ENCODE measurements at places on chromosomes 1 and 21.

- DNase-seq: peak; percentile 23
Measured at GRCh38 chr1:3366126-3367051, 88.1 kb upstream of the ARHGEF16 start.

GRCh38 chr1:244941121-244941520 lies 76.8 kb upstream of the HNRNPU start:
- DNase-seq: no peak

GRCh38 chr21:44983421-44984206 lies 43.8 kb downstream of the SLX9 start:
- peak; percentile 9 for DNase-seq

- no peak for DNase-seq
Measured at GRCh38 chr1:235735621-235736020, 86.0 kb upstream of the GNG4 start.

- DNase-seq: peak; percentile 57
Measured at GRCh38 chr1:197526736-197527371, 248.4 kb downstream of the DENND1B start.

- DNase-seq: no peak
Measured at GRCh38 chr1:212668477-212668876, 31.2 kb downstream of the BATF3 start.

DNA sequence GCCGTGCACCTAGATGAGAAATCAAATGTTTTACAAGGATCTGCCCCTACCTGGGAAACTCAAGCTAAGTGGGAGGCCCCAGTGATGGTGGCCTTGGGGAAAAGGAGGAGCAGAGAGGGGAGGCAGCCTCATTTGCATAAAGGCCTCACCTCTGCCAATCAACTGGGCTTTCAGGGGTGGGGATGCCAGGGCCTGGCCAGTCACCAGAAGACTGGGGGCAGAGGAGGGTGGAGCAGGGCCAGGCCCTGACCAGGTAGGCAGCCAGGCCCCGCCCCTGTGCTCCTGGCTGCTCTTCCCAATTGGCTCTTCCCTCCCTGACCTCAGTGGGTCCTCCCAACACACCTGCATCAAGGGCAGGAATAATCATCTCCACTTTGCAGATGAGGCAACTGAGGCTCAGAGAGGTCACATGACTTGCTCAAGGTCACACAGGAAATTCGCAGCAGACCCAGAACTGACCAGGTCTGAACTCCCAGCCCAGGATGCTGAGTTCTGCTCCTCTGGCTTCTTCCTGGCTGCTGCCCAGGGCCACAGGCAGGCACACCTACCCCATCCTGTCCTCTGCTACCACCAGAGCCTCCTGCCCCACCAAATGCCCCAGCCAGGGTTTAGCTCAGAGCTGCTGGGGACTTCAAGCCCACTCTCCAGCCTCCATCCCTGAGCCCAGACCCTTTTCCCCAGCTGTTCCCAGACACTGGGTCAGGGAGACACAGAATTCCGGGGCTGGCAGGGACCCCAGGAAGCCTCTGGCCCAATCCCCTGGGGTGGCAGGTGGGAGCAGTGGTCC lies 677.9 kb downstream of the MATN1 start:
- no peak for DNase-seq

GRCh38 chr1:82168482-82168881 lies 367.7 kb downstream of the ADGRL2 start:
- no peak for DNase-seq

DNA sequence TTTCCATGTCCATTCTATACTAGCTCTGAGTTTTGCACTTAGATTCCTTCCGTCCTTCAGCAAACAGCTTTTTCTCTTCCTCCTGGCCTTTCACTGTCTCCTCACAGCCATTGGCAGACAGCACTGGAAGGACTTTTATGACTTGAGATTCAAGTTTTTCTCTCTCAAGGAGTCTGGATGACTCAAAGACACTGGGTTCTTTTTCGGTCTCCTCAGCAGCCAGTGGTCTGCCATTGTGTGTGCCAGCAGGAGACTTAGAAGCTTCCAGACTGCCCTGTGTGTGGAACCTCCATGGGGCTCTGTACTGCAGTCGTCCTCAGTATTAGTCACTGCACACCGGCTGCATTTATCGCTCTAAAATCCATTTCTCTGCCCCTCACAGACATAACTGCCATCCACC lies 30.5 kb downstream of the NTNG1 start:
- no peak for DNase-seq

DNA sequence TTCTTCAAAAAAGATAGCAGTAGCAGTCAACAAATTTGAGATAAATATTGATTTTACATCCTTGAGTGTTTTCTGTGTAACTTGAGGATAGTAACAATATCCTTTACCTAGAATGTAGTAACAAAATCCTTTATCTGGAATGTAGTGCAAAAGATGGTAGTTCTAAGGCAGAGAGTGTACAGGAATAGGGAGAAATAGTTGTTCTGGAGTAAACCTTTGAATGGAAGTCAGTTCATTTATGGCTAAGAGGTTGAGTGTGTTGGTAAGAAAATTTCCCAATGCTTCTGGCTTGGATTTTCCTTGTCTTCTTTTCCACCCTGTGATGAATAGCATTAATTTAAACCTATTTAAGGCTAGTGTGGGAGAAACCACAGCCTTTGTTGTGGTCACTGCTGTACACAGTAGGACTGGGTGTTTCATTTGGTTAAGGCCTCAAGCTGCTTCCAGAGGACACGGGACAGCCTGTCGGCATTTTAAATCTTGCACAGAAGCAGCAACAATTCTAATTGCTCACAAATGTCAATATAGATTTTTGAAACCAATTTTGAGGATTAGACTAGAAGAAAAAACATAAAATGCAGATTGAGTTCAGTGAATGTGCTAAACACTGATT lies 11.3 kb downstream of the NFIA start:
- DNase-seq: no peak

DNA sequence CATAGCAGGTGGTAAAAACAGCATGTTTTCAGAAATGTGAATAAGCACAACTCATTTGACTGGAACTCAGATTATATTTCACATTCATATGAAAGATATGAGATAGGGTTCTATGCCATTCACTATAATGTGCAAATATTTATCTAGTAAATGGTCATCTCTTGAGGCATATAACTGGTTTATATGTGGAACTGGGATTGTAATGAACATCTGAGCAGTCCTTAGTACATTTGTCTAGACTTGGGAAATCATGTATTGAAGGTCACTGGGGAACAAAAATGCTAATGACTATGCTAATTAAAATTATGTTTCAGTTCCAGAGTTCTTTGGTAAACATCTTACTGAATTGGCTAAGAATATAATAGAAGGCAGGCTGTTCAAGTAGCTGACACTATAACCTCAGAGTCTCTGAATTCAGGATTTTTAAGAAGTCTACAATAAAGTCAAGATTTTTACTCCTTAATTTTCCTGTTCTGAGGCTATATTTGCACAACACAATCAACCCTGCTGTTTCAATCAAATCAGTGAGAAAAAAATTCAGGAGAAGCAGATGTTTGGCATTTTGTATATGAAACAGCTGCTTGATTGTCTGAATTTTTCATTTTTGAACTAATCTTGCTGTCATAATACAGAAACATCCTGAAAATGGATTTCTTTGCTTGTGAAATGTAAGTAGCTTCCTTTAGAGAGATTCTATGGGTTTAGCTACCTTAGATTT lies 244.8 kb upstream of the RGS18 start:
- DNase-seq: no peak

DNA sequence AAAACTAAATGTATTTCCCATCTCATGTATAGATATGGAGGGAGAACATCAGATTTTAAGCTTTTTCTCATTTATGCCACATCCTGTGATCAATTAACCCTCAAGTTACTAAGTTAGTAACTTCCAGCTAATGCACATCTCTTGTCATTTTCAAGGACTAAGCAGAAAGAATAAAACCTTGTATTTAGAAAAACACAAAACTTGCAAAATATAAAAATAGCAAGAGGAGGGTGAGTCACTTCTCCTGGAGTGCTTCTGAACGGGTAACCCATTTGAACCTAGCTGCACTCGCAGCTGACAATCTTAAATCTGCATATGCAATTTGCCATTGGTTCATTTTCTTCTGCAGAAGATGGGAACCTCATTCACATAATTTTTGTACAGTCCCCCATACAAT lies 500.5 kb downstream of the SETD4 start:
- peak; percentile 50 for DNase-seq

- peak; percentile 88 for DNase-seq
Measured at GRCh38 chr1:8497210-8497819, 179.4 kb downstream of the SLC45A1 start.

DNA sequence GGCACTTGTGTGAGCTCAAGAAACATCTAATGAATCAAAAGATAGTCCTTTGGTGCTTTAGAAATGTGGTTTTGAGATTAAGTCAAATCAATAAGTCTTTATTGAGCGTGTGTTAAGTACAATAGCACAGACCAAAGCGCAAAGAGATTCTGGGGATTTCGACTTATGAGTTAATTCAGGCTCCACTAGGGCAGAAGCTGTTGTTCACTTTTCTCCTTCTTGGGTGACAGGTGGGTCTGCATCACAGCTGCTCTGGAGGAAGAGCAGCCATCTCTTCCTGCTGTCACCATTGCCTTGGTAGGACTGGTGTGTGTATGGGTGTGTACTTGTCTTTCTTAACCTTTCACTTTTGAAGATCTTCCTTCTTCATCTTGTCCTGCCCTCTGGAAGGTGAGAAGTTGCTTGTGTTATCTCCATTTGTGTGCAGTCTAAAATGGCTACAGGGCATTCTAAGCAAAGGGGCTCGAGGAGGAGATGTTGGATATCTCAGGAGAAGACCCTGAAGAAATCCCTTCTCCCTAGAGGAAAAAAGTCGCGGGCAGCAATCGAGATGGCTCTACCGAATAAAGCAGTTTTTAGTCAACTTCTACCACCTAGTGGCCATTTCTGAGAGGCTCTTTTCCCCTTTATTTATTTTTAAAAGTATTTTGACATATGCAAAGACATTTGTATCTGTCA lies 22.9 kb upstream of the DISC1 start:
- peak; percentile 70 for DNase-seq

- DNase-seq: peak; percentile 26
Measured at GRCh38 chr1:219784660-219785381, 143.5 kb downstream of the SLC30A10 start.

DNA sequence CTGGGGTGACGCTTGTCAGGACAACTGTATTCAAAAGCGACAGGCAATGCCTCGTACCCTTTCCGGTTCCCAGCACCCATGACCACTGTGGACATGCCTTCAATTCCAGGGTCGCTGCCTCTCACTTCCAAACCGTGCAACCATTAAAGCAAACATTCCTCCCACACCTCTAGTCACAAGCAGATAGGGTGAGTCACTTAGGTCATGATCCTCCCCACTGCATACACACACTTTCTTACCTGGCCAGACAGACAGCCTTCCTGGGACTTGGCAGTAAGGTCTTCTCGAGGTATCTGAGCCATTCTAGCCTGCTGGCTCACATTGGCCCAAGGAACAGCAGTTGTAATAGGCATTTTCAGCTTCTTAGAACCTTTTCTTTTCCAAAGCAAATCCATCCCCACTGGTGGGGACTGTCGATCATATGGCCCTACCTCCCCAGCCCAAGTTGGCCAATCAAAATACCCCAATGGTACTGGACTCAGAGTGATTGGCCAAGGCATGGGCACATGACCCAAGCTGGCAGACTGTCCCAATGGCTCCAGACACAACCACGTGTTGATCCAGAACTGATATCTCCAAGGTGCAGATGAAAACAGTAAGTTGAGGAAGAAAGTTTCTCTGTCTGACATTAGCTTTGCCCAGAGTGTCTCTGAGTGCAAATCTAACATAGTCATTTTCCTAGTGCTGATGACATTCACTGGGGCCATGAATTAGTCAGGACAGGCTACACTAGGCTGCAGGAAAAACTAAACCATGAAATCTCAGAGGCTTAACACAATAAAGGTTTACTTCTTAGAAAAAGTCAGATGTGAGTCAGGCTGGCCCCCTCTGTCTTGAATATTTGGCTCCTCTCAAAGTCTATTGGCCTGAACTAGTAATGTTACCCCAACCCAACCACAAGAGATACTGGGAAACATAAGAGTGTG lies 113.8 kb downstream of the RRAGC start:
- no peak for DNase-seq

DNA sequence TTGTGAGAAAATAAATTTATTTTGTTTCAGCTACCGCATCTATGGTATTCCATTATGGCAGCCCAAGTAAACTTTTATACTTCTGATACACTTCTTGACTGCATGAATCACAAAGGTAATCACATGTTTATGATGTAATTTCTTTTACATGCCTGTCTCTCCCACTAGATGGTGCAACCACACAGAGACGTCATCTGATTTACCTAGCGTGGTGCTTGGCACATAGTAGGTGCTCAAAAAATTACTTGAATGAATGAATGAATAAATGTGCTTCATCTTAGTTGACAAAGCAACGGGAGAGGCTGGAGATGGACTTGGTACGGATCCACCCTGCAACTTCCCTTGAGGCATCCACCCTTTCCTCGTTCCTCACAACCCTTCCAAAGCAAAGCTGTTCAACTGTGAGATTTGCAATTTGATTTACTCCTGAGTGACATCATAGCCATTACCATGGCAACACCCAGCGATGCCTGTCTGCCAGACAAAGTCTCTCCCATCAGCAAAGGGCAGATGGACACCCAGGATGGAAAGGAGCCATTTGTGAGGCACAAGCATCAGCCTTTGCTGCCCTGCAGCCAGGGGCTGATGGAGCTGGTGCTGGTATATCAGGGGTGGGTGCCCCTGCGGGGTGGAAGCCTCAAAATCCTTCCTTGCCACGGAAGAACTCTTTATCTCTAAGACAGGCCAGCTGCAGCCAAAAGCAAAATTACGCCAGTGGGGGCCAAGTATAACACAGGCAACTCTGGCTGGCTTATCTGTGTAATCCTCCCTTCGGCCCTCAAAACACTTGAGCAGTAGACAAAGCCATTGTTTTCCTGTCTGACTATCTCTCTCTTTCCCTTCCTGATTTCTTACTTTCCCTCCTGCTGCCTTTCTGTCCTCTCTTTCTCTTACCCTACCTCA lies 18.9 kb upstream of the VWA5B1 start:
- DNase-seq: peak; percentile 29

DNA sequence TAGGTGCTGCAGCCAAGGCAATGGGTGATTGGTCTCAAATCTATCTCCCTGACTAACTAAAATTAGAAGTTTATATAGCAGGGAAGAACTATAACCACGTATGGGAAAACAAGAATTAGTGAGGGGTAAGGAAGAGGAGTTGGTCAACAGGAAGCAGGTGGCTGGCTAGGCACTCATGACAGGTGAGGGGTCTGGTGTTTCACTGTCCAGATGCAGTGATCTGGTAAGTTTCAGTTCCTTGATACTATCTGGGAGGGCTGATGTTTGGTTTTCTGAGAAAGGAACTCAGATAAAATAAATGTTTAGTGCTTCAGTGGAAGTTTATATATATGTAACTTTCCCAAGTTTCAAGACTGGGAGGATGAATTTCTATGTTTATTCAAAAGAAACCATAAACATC lies 11.6 kb upstream of the POU2F1 start:
- DNase-seq: no peak

DNA sequence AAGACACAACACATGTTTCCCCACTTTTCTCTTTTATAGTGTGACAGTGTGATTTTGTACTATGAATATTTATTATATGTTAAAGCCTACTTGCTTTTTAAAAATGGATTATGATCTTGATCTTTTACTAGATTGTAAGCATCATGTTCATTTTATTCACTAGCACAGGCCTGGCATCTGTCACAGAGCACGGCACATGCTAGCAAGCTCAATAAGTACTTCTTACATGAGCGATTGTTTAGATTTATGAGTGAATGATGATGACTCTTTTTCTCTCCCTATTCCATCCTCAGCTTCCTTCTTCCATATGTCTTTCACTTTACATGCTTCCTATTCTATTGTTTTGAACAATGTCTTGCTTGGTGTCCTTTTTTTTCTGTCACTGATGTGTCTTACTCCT lies 1454.1 kb downstream of the MRPL39 start:
- DNase-seq: no peak

Data from fibroblast of pulmonary artery (primary cell).